ENCODE measurements at places on chromosomes 12 and 14.

DNA sequence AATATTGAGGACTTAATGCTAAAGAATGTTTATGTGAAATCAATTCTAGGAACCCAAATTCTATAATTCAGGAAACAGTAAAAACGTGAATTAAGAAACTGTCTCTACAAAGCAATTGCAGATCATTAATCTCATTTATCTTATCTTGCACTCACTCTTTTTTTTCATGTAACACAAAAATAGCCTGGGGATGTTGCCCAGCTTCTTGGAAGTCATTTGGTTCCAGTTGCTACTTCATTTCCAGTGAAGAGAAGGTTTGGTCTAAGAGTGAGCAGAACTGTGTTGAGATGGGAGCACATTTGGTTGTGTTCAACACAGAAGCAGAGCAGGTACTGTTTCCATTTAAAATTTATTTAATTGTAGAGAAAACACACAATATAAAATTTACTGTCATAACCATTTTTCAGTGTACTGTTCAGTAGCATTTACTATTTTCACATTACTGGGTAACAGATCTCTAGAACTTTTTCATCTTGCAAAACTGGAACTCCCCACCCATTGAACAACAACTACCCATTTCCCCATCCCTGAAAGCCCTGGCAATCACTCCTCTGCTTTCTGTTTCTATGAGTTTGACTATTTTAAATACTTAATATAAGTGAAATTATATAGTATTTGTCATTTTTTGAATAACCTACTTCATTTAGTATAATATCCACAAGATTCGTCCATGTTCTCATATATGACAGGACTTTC lies 9.7 kb downstream of the CLEC6A start:
- DNase-seq = no peak

- DNase-seq = peak; percentile 63
Measured at GRCh38 chr12:96218989-96219678, 25.0 kb downstream of the ELK3 start.

DNA sequence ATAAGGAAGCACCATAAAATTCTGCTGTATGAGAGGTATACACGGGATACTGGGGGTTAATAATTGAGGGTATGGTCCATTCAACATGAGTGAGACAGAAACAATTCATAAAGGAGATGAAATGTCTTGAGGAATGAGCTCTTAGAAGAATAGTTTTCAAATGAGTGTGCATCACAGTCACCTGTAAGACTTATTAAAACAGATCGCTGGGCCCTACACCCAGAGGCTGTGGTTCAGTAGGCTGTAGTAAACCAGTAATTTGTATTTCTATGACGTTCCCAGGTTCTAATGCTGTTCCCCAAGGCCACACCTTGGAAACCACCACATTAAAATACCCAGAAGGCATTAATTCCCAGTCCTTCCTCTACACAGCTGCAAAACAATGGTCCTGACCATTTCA lies 49.6 kb downstream of the CAND1 start:
- no peak for DNase-seq

- DNase-seq = no peak
Measured at GRCh38 chr14:71650187-71650755, 282.0 kb upstream of the RGS6 start.

DNA sequence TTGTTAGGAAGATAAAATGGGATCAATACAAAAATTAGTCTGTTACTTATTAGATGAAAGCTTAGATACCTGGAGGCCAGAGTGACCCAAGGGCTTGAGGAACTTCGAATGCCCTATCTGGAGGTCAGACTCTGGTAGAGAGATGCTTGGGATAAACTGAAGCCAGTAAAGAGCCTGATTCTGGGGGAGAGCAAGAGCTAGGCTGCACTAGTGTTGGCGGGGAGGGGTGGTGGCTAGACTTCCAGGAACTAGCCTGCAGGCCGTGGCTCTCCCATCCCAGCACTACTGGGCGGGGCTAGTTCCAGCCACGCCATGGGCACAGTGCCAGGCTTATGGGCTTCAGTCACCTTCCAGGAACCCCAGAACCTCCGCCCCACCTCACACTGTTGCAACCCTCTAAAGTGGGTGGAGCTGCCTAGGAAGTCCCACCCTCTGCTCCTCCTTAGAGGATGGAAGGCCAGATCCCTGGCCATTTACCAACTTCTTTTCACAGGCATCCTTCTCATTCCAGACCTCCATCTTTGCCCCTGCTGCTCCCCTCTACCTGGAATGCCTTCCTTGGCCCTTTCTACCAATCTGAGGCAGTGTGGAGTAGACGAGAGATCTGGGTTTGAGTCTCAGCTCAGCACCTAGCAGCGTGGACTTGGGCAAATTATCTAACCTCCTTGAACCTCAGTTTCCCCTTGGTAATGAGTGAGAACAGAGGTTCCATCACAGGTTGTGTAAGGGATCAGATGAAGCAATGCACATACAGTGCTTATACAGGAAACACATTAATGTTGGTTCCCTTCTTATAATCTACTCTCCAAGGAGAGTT lies 6.3 kb upstream of the NFE2 start:
- peak; percentile 80 for DNase-seq

DNA sequence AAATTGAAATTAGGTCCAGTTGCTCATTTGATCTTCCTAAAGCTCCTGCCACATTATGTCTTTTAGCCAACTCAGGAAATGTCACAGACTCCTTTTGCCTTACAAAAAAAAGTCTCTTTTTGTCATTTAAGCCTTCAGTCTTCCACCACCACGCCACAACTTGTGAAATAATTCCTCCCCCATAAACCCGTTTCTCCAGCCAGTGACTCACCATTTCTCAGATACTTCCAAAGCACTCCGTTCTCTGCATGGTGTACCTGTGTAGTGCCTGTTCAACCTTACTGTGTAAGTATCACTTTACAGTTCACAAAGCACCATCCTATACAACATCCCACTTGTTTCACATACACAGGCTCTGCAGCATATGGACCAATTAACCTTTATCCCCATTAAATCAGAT lies 139.5 kb upstream of the AEBP2 start:
- peak; percentile 6 for DNase-seq

Measured in A172 (cell line).